Small intestine (tissue), 16 donors: ENCODE measurements at places on chromosomes 4 and X.
A peak's percentile ranks its signal among the peaks of the same experiment; 100 is the strongest.

GRCh38 chrX:95949588-95949987 is 735.1 kb upstream of the DIAPH2 start:
- no peak for DNase-seq

DNA sequence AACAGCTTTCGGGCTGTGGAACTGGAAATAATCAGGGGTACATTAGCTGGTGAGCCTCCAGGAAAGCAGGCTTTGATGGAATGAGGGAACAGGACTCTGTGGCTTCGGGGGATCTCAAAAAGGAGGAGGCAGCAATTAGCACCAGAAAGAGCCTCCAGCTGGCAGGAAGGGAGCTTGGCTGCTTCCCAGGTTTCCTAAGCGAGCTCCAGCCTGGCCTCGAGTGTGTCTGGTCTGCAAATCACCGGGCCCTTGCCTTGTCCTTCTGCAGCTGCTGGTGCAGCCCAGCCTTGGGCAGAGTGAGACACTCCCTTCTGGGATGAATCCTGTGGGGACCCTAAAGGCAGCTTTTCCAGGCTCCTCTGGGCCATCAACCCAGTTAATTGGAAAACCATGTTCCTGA is 10.7 kb upstream of the PDHA1 start:
- no peak for DNase-seq

GRCh38 chrX:134236626-134237614 is at the start of gene CCDC160:
CCDC160 (plus strand) TSS chrX:134237182; CDS start chrX:134244801, 7,619 bp downstream.
- DNase-seq, result peak; percentile 0

- DNase-seq, result no peak
Measured at GRCh38 chr4:188719794-188720193, 580.6 kb downstream of the TRIML1 start.

GRCh38 chr4:48227662-48228061 is 42.0 kb downstream of the TEC start:
- DNase-seq, result no peak

DNA sequence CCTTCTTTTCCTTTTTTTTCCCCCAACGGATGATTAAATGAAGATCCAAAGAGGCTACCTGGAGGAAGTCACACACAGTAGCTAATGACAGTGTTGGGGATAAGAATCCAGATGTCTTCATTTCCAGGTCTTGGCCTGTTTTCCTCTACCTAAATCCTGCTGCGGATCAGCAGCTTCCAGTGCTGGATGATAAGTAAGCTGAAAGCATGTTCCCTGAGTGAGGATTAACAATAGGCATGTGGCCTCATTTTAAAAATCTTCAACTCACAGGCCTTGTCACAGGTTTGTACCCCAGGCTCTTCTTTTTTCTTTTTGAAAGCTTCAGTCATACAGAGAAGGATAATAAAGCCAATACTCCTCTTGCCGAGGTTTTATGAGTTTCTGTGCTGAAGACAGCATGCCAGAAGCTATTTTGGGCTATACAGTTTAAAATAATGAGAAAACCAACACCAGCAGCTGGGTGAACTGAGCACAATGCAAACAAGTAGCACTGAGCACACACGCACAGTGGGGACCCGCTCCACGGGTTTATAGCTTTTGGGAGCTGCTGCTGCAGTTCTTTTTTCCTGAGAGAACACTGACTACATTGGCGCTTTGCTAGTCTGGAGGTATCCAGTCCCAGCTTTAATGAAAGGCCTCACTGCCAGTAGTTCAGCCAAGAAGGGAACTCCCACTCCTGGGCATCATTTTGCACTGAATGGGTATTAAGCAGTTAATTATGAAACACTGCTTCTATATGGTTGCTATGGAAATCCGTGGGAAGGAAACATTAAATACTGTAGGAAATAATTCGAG is 184.2 kb upstream of the CTSO start:
- no peak for DNase-seq

DNA sequence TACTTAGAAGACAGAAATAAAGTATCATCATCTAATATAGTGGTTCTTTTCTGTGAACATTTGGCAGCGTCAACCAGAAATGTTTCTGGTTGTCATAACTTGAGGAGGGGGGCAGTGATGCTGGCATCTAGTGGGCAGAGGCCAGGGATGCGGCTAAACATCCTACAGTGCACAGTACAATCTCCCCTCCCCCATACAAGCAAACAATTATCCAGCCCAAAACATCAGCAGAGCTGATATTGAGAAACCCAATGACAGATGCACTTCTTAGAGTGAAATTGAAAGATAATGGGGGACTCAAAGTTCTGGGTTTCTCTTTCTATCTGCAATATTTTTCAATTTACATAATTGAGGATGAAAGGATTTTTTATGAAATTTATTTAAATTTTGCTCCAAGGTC is 1.9 kb upstream of the EIF1AX start:
- no peak for DNase-seq

DNA sequence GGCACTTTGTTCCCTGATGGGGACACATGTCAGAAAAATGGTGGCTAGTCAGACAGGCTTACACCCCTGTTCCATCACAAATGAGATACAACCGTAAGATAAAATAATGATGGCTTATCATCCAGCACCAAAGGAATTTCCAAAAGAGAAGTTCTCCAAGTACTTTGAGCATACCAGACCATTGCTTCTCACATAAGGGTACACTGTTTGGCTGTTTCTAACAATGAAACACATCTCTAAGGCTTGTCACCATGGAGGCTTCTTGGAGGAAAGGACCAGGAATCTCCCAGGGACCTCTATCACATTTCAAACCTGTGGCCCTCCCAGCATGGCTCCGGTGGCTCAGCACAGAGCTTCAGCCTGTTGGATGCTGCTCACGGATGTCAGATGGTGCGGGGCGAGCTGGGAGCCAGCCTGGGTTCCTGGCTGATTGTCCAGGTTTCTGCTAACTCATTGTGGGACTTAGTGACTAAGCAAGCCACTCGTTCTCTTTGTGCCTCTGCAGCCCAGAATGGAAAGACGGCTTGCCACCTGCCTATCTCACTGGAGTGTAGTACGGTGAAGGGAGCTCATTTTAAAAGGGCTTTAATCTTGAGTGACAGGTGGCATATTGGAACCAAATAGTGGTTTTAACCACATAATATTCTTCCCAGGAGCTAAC is 54.5 kb downstream of the FHDC1 start:
- no peak for DNase-seq

- no peak for DNase-seq
Measured at GRCh38 chr4:185479507-185479971, 8.0 kb upstream of the CCDC110 start.

DNA sequence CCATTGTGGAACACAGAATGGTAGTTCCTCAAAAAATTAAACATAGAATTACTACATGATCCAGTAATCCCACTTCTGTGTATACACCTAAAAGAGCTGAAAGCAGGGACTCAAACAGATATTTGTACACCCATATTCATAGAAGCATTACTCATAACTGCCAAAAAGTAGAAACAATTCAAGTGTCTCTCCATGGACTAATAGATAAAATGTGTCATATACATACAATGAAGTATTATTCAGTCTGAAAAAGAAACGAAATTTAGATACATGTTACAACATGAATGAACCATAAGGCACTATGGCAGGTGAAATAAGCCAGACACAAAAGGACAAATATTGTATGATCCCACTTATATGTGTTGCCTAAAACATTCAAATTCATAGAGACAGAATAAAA is 145.1 kb downstream of the ANTXR2 start:
- no peak for DNase-seq

GRCh38 chr4:78357122-78357521 is 194.4 kb upstream of the ANXA3 start:
- no peak for DNase-seq

DNA sequence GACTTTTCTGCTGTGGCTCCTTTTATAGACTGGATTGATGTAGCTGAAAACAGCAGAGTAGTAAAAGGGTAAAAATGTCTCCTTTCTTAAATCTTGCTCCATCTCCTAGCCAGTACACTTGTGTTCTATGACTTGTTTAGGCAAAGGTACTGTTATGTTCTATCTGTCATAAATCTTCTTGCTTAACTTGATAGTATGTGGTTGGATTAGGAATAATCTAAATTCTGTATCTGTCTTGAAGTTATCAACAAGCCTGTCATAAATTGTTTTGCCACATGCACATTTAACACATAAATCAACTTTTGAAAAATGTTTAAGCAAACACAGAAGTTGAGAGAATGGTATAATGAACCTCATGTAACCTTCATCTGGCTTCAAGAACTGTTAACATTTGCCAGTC is 157.0 kb downstream of the FRAS1 start:
- DNase-seq, result no peak

- DNase-seq, result no peak
Measured at GRCh38 chr4:1293991-1294390, 4.3 kb downstream of the MAEA start.
